ENCODE measurements at places on chromosomes 11 and 22.

- DNase-seq: no peak
Observed at GRCh38 chr22:43862074-43862881, at the start of gene SULT4A1. TSS of gene SULT4A1 (minus strand) at chr22:43862513. CDS start at chr22:43862382, 131 bp downstream.

DNA sequence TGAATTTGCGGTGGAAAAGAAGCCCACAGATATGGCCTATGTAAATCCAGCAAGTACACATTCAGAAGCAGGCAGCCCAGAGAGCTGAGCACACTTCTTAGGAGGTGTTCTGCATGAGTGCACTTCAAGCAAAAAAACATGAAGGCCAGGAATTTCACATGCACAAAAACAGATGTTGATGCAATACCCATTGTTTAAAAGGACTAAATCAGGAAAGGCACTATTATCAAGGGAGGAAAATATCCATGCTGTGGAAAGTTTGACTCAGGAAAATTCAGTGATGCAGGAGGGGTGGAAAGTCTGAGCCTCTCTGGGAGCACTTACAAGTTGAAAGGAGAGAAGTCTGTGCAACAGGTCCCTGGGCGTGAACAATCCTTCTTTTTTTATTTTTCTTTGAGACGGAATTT lies 15.8 kb upstream of the CARS1 start:
- no peak for DNase-seq

- DNase-seq: no peak
Observed at GRCh38 chr11:76621466-76621865, 49.1 kb downstream of the LRRC32 start.

DNA sequence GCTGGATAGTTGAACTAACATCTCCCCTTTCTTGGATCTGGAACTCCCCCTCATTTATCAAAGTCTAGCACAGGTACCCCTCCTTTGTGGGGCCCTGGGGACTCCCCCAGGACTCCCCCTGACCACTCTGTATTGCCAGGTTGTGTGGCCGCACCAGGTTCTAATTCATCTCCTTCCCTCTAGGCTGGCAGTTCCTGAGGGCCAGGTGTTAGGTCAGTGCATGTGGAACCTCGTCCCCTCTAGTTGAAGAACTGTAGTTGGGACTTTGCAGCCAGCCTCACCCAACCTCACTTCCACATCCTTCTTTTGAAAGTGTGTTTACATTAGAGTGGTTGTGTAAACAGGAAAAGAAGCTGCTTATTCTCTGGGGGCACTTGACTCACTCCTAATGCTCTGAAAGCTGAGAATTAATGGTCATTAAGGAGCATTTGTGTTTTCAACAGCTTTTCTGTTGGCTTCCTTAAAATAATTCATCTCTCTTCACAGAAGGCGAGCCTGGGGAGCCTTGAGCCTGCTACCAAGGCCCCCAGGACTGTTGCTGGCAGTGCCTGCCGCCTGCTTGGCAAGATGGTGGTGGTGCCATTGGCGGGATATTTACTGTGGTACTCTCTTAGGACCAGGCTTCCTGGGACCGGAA lies 11.8 kb downstream of the UPB1 start:
- no peak for DNase-seq

DNA sequence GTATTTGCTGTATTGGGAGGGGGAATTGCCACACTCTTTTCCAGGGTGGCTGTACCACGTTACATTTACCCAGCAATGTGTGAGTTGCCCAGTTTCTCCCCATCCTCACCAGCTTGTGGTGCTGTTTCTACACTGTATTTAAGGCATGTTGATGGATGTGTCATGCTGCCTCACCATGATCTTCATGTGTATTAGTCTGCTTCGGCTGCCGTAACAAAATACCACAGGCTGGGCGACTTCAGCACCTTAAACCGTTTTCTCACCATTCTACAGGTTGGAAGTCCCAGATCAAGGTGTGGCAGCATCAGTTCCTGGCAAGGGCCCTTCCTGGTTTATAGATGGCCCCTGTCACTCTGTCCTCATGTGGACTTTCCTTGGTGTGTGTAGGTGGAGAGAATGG lies 169.7 kb downstream of the IGLL1 start:
- DNase-seq: no peak

DNA sequence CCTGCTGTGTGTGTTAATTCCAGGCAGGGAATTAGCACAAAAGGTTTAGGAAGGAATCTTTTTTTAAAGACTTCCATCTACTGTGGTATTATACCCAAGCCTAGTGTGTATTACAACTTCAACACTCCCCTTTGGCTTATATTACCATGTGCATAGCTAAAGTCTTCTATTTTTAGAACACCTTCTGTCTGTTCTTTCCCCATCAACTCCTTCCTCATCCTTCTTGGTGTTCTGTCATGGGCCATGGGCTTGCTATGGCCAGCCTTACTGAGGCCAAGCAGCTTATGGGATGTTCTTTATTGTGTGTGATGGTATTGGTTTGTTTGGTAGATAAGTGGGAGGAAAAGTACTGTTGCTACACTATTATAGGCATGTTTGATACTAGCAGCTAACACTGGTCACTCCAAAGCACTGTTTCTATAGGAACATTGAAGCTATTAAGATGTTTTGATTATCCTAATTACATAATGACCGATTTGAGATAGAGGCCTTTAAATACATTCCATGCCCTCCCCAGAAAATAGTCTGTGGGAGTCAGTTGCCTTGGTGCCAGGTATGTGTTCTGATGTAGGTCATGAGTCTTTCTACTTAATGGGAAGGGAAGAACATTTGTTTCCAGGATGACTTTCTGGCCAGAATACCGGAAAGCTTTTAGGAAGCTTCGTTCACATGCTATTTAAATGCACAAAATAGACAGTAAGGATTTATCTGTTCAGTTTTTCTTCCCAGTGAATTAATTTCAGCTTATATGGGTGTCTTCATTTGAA lies 16.5 kb downstream of the MCAM start:
- no peak for DNase-seq

DNA sequence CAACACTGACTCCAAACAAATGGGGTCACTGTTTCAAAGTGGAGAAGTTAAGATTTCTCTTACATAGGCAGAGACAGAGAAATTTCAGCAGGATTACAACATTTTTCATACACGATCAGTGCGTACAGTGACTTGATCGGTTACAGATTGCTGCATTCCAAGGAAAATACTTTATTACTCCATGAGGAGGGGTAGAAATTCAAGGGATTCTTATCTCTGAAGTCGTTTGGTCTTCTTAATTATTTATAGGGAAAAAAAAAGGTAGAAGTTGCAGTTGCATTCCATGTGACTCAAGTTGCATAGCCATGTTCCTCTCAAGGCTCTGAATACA lies 10.7 kb upstream of the SMIM38 start:
- DNase-seq: no peak

GRCh38 chr11:128962896-128963295 lies 20.2 kb upstream of the TP53AIP1 start:
- no peak for DNase-seq

GRCh38 chr11:99432677-99433076 lies 411.9 kb downstream of the CNTN5 start:
- no peak for DNase-seq

GRCh38 chr11:1573903-1574237 lies 1.8 kb upstream of the DUSP8 start:
- DNase-seq: no peak

GRCh38 chr11:88552379-88553062 lies 215.0 kb upstream of the CTSC start:
- peak; percentile 58 for DNase-seq

GRCh38 chr11:2807025-2807681 lies 78.4 kb downstream of the CDKN1C start:
- DNase-seq: no peak

- DNase-seq: no peak
Observed at GRCh38 chr22:39559456-39560105, 11.0 kb upstream of the CACNA1I start.

GRCh38 chr22:32335471-32335870 lies 22.2 kb upstream of the RFPL3 start:
- no peak for DNase-seq

DNA sequence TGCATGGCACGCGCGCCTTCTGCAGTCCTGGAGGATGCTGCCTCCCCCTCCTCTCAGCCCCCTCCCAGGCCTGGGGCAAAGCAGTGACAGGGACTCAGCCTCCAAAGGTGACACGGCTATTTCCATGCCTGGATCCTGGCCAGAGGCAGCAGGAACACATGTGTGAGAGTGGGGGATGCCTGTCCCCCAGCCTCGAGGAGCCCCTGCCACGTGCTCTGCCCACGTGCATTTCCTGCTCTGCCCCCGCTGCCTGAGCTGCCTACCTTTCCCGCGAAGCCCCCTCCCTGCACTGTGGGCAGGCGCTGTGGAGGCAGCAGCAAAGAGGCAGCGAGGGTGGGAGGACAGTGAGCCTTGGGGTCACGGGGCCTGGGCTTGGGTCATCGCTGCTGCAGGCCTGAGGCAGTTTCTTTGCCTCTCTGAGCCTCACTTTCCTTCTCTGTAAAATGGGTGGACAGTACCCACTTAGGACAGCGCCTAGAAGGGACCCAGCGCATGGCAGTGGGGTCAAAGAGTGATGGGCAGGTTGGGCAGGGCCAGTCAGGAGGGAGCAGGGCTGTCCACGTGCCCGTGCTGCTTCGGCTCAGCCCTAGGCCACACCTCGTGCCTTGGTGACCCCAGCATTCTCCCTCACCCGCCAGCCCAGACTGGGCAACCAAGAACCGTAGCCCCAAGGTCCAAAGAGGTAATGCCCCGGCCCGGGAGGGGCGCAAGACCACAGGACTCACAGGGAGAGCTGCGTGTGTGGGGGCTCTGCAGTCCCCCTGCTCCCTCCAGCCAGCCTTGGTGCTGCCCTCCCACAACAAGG lies 48.6 kb downstream of the FLRT1 start:
- DNase-seq: no peak

- DNase-seq: no peak
Observed at GRCh38 chr22:49760630-49761571, 66.8 kb downstream of the BRD1 start.

DNA sequence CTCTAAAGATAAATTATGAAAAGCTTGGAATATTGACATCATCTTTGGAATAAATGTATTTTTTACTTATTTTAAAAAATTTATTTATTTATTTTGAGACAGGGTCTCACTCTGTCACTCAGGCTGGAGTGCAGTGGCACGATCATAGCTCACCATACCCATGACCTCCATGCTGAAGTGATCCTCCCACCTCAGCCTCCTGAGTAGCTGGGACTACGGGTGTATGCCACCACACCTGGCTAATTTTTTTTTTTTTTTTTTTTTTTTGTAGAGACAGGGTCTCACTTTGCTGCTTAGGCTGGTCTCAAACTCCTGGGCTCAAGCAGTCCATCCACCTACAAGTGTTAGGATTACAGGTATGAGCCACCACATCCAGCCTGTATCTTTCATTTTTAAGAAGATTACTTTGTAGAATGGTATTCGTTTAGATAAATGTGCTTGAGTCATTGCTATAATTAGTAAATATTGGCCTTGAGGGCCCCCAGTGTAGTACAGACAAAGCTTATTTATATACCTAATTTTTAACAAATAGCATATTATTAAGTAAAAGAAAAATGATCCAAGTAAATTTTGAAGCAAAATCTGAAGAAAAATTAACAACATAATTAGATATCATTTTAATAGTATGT lies 8.5 kb downstream of the SWAP70 start:
- no peak for DNase-seq

DNA sequence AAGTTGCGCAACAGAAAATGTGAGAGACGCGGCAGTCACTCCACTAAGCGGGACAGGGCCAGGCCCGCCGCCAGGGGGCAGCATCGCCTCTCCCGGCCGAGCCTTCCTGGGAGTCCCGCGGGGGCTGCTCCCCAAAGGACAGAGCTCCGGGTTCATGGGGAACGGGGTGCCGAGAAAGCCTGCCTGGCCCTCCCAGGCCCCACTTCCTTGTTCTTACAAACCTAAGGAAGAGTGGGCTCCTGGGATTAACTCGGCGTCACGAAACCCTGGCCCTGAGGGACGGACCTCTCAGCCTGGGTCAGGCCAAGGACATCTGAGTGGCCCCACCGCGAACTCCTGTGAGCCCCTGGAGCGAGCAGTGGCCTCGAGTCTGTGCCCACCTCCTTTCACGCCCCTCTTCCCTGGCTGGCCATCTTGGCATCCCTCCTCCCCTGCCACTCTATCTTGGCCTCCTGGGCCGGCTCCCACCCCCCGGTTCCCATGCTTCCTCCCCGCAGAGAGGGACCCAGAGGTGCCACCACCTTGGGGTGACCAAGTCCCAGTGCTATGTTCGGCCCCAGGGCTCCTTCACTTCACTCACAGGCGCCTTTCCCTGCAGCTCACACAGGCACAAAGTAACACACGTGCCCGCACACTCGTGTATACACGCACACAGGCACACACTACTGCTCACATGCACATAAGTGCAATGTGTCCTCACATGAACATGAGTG lies 99.9 kb upstream of the FGF3 start:
- DNase-seq: peak; percentile 51

DNA sequence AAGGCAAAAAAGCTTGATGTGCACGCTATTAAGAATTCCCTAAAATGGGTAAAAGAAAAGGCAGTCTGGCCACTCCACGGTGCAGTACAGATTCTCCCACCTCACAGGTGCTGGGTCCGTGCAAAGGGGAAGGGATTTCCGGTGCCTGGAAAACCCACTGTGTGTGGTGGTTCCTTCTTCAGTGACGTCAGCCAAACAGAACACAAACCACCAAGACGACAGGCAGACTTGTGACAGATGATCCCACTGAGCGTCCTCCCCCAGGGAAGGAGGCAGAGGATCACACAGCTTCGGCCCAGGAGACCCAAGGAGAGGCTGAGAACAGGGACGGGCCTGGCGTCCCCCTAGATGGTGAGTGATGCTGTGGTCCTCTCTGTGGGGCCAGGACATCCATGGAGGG lies 18.6 kb downstream of the PHF21B start:
- no peak for DNase-seq

GRCh38 chr11:1557051-1557884 lies 14.8 kb downstream of the DUSP8 start:
- DNase-seq: no peak

DNA sequence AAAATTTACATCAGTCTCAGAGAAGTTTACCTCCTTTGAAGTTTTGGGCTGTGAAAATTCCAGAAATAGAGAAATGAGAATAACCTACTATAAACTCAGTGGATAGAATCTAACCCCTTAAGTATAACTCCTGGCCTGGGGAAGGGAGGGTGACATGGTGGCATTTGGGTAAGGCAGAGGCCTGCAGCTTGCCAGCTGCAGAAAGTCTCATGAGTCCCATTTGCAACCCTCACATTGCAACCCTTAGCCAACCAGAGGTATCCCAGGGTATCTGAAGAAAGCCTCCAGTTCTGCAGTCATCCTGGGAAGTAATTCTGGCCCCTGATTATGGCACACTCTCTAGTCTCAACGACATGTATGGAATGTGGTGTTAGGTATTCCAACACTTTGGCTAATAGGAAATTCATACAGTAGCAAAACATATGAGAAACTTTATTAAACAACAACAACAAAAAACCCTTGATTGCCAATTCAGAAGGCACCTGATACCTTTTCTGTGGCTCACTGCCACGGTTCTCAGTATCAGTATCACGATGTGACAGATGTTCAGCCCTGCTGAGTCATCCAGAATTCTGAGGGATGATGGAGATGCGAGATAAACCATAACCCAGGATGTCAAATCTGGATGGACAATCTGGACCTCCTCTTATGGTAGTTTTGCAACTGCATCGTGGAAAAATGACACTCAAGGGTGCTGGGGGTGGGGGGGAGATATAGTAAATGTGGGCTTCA lies 743.4 kb downstream of the NELL1 start:
- DNase-seq: no peak

GRCh38 chr22:22519591-22519990 lies 479 bp downstream of the ZNF280A start:
- DNase-seq: no peak

- DNase-seq: no peak
Observed at GRCh38 chr22:46614025-46614931, 5.9 kb upstream of the GRAMD4 start.

All from Kasumi-1 (cell line).